ENCODE measurements at places on chromosomes 6 and 20. TPM values are rescaled to one million over a fixed set of nuclear protein-coding genes. Genes with fewer than 3 reads are reported as not detected.
A peak's percentile ranks its signal among the peaks of the same experiment; 100 is the strongest.

DNA sequence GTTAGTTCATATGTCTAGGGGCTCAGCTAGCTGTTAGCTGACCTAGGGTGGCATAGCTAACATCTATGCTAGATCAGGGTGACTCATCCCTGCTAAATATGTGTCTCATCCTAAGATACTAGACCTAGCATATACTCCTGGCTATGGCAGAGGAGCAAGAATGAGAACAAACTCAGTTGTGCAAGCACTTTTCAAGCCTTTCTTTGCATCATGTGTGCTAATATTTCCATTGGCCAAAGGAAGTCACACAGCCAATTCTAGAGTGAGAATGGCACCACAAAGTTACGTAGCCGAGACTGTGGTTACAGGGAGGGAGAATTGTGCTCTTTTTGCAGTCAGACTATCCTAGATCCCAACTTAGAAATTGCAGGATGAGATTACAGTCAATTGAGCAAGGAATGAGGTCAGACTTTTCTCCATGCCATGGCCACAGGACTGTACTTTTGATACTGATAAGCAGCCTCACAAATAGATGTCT lies 78.7 kb downstream of the PLCB4 start:
- DNase-seq, result no peak
- H3K4me3 ChIP-seq, result no peak overlapping the region
- H3K4me1 ChIP-seq, result no peaks in the 10 kb centered on the region
- H3K27me3 ChIP-seq, result no peaks in the 10 kb centered on the region
- H3K27ac ChIP-seq, result no peak overlapping the region

DNA sequence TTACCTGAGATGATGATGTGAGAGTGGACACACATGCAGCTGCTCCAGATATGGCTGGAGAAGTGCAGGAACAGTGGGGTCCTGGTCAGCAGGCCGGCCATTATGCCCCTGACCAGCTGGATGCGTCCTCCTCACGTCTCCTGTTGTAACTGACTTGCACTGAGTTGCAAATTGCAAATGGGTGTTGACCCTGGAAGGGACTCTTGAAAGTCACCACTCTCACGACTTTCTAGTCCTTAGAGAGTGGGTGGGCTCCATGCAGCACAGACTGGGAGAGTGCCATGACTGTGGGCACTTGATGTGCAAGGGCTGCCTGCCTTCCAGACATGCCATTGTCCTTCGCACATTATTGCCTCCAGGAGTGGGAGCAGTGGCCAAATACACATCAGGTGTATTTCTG lies 10.8 kb downstream of the FAM83D start:
- no peaks in the 10 kb centered on the region for H3K4me1 ChIP-seq
- DNase-seq, result no peak
- H3K27me3 ChIP-seq, result no peaks in the 10 kb centered on the region
- no peak overlapping the region for H3K27ac ChIP-seq

DNA sequence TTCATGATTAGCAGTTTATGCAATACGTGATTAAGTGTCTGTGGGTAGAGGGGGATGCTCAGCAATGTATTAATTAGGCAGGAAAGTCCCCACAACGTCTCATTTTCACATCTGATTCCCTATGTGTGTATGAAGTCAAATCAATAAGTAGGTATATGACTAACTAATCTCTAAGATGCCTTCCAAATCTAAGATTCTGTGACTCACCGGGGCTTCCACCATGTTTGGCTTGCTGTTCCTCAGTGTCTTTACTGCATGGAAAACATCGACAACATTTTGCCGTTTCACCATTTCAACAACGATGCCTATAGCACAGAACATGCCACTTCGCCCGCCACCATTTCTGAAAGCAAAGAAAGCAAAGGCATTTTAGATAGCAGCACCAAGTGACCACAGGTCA lies 72.0 kb upstream of the THEMIS start:
- DNase-seq, result no peak
- H3K27me3 ChIP-seq, result no peaks in the 10 kb centered on the region
- no peak overlapping the region for H3K27ac ChIP-seq
- no peaks in the 10 kb centered on the region for H3K4me1 ChIP-seq

DNA sequence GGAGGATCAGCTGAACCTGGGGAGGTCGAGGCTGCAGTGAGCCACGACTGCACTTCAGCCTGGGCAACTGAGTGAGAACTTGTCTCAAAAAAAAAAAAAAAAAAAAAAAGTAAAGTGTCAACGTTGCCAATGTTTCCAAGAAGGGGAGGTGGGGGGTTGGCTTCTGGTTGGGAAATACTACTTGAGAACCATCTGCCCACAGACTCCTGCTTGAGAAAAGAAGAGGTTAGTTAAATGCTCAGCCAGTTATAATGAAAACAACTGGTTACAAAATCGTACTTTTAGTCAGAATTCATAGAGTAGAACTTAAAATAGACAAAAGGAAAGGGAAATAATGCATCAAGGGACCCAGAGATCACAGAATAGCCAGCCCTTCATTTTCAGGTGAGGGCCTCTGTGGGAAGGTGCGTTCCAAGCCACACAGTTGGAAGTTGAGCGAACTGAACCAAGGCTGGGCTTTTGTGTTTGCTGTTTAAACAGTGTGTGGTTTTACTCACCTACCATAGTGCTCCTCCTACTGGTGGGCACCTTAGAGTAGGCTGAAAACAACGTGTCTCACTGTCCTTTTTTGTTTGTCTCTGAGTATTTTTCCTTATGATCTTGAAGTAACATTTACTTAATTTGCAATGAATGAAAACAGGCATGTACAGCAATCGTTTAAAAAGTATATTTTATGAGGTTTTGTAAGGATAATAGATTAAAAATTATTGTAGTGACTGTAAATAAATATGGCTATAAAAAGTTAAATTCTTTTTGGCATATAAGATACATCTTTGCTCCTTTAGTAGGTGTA lies 200.7 kb downstream of the BCAS1 start:
- peak overlapping the region; percentile 68 for H3K27ac ChIP-seq
- no peaks in the 10 kb centered on the region for H3K36me3 ChIP-seq
- H3K27me3 ChIP-seq, result no peaks in the 10 kb centered on the region
- peak; percentile 91 for DNase-seq
- peaks cover 51% of the 10 kb centered on the region for H3K4me1 ChIP-seq

DNA sequence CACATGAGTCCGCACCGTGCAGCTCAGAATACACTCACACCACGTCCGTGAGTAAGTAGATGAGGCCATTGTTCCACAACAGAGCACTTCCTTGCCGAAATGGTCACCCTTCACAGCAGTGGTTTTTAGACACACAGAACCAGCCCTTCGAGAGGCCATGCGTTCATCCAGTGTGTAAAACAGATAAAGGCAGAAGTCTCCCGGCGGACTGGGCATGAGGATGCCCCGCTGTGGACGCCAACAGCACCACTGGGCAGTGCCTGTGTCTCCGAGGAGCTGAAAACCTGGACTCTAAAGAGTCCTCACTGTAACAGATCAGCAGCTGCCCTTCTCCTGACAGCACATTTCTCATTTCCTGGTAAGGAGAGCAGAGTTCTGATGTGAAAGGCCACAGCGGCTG lies 75.2 kb downstream of the WDR27 start:
- no peak for DNase-seq
- no peak overlapping the region for H3K27ac ChIP-seq
- no peaks in the 10 kb centered on the region for H3K27me3 ChIP-seq
- H3K36me3 ChIP-seq, result no peaks in the 10 kb centered on the region
- no peak overlapping the region for H3K4me3 ChIP-seq

DNA sequence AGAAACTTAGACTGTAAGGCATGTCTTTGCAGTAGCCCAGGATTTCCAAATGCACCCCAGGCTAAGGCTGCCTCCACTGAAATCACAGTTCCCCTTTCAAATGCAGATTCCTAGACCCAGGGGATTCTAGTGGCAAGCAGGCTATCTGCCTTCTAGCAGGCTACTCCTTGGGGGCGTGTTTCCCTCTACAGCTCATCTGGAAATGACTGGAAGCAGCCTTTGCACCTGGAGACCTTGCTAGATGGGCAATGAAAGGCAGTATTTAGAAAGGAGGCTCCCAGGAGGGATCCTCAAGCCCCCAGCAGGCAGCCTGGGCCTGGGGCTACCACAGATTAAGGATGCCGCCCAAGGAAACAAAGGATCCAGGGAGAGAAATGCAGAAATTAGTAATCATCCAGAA lies 26.0 kb upstream of the SYNDIG1 start:
- no peak for DNase-seq
- no peaks in the 10 kb centered on the region for H3K4me1 ChIP-seq
- H3K27me3 ChIP-seq, result peaks cover 4% of the 10 kb centered on the region
- no peak overlapping the region for H3K27ac ChIP-seq
- H3K36me3 ChIP-seq, result no peaks in the 10 kb centered on the region
- H3K4me3 ChIP-seq, result no peak overlapping the region

DNA sequence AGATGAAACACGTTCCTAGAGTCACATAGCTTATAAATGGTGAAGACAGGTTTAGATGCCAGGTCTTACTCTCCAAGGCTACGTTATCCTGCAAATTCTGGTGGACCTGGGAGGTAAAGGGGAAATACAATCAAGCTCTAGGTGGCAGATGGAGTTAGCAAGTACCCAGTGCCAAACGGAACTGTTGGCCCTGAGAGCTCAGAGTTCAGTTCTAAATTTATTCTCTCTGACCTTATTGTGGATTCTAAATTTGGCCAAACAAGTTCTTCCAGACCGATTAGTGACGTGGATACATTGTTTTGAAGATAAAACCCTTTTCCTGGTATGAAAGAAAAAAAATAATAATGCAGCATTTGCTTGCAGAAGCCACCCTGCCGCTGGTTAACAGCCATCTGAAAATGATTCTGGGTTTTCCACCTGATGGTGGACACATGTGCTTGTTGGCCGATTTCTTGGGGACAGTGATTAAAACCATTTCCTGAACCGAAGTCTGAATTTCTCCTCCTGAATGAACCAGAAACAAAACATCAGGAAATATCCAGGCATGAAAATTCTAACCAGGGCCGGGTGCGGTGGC lies 32.5 kb downstream of the RIPOR3 start:
- no peak overlapping the region for H3K27ac ChIP-seq
- no peaks in the 10 kb centered on the region for H3K36me3 ChIP-seq
- 0 out of 2 replicates have a peak, but pooled peaks cover 3% of the 10 kb centered on the region for H3K27me3 ChIP-seq
- H3K4me1 ChIP-seq, result no peaks in the 10 kb centered on the region

DNA sequence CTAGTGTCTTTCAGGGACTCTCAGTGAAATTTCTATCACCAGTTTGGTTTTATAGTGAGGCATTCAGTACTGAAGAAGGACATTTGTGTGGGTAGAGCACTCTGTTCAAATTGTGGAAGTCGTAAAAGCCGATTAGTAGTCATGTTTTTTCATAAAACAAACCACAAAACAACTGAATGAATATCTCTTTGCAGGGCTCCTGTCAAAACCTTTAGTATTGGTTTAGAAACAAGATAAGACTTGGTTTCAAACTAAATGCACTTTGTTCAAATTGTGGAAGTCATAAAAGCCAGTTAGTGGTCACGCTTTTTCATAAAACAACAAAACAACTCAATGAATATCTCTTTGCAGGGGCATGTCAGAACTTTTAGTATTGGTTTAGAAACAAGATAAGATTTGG lies 23.8 kb downstream of the ADGRF4 start:
- H3K27ac ChIP-seq, result no peak overlapping the region
- no peaks in the 10 kb centered on the region for H3K36me3 ChIP-seq
- no peaks in the 10 kb centered on the region for H3K27me3 ChIP-seq
- peaks cover 5% of the 10 kb centered on the region for H3K4me1 ChIP-seq
- no peak overlapping the region for H3K4me3 ChIP-seq

GRCh38 chr6:119218548-119218947 lies 131.0 kb downstream of the MAN1A1 start:
- no peaks in the 10 kb centered on the region for H3K27me3 ChIP-seq
- H3K27ac ChIP-seq, result no peak overlapping the region
- DNase-seq, result no peak
- no peaks in the 10 kb centered on the region for H3K36me3 ChIP-seq

- no peak overlapping the region for H3K4me3 ChIP-seq
- H3K4me1 ChIP-seq, result no peaks in the 10 kb centered on the region
- no peaks in the 10 kb centered on the region for H3K36me3 ChIP-seq
- no peak for DNase-seq
- H3K27ac ChIP-seq, result no peak overlapping the region
These were observed 20.0 kb upstream of the PHF3 start for GRCh38 chr6:63615590-63615989.

- H3K27me3 ChIP-seq, result no peaks in the 10 kb centered on the region
- no peaks in the 10 kb centered on the region for H3K36me3 ChIP-seq
- H3K4me3 ChIP-seq, result no peak overlapping the region
- H3K4me1 ChIP-seq, result no peaks in the 10 kb centered on the region
These were observed 521.1 kb downstream of the TFAP2B start for GRCh38 chr6:51339728-51340127.

GRCh38 chr6:137471986-137472385 lies 22.2 kb downstream of the OLIG3 start:
- H3K27ac ChIP-seq, result no peak overlapping the region
- DNase-seq, result no peak
- no peak overlapping the region for H3K4me3 ChIP-seq
- no peaks in the 10 kb centered on the region for H3K36me3 ChIP-seq
- H3K27me3 ChIP-seq, result peaks cover 2% of the 10 kb centered on the region

TMEM244 gene
- total RNA-seq, result not detected

SDC4 gene
- total RNA-seq, result 2.3 TPM

C4B gene
- 3.1 TPM for total RNA-seq

FRK gene
- 1.7 TPM for total RNA-seq

ESR1 gene
- not detected for total RNA-seq

TXLNB gene
- 0.21 TPM for total RNA-seq

KCNS1 gene
- not detected for total RNA-seq

FUT9 gene
- not detected for total RNA-seq

KIAA0408 gene
- total RNA-seq, result not detected

HLA-DQA2 gene
- 24.2 TPM for total RNA-seq

GSTA3 gene
- total RNA-seq, result not detected

PRDM13 gene
- total RNA-seq, result not detected

RAET1G gene
- not detected for total RNA-seq

ULBP1 gene
- total RNA-seq, result not detected

DNAH8 gene
- 0.11 TPM for total RNA-seq

All from GM12878 (cell line).